Stimulated activated naive CD8-positive, alpha-beta T cell treated with anti-CD3 and anti-CD28 coated beads, Interleukin-15, Interleukin-2, amounts not matched to agents 100 U/mL and 50 U/mL, for 24 hours (primary cell): ENCODE measurements at places on chromosomes 2 and 18.
A peak's percentile ranks its signal among the peaks of the same experiment; 100 is the strongest.

DNA sequence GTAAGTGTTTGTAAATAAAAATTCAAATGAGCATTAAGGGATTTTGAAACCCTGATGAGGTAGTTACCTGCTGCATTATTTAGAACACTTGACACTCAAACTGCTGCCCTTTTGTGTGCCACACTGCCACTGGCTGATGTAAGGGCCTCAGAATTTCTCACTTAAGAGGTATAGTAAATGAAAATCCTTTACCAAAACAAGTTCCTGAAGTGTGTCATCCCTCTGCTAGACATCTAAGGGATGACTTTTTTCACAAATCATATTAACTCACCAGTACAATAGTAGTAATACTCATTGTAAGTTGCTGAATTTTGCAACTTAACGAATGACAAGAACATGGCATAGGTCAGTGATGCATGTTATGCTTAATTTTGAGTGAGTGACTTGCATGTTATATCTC, 274.9 kb upstream of the UBE2E3 start:
- no peak for DNase-seq

- no peak for DNase-seq
These were observed 165.6 kb downstream of the SMAD7 start for GRCh38 chr18:48785091-48785614.

- DNase-seq = peak; percentile 50
These were observed 7.8 kb downstream of the MTHFD2 start for GRCh38 chr2:74206180-74206688.

DNA sequence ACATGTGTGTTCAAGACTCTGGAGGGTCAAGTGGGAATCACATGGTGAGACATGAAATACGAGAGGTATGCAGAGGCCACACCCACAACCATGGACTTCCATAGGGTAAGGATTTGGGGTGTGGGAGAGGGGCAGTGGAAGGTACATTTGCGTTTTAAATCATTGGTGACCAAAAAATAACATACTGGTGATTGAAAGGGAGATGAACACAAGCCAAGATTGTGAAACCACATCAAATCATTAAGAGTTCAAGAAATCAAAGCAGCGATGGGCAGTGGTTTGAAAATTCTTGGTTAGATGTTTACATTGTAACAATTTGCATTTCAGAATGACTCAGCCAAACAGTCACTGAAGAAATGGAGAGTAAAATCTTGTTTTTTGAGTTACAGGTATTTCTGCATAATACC, 1.9 kb upstream of the CABYR start:
- no peak for DNase-seq

DNA sequence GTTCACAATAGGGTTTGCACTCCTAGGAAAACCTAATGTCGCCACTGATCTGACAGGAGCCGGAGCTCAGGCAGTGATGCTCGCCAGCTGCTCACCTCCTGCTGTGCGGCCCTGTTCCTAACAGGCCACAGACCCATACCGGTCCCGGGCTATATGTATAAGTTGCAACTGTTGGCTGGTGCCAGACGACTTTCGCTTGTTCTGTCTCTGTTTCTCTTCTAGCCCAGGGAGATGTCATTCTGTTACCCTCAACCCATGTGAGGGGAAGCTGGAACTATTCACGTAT, 170.3 kb downstream of the BCL2 start:
- DNase-seq = no peak

- no peak for DNase-seq
These were observed 197.4 kb downstream of the FBXO15 start for GRCh38 chr18:73950116-73950700.

GRCh38 chr18:26192233-26192632, 34.0 kb upstream of the TAF4B start:
- DNase-seq = no peak

DNA sequence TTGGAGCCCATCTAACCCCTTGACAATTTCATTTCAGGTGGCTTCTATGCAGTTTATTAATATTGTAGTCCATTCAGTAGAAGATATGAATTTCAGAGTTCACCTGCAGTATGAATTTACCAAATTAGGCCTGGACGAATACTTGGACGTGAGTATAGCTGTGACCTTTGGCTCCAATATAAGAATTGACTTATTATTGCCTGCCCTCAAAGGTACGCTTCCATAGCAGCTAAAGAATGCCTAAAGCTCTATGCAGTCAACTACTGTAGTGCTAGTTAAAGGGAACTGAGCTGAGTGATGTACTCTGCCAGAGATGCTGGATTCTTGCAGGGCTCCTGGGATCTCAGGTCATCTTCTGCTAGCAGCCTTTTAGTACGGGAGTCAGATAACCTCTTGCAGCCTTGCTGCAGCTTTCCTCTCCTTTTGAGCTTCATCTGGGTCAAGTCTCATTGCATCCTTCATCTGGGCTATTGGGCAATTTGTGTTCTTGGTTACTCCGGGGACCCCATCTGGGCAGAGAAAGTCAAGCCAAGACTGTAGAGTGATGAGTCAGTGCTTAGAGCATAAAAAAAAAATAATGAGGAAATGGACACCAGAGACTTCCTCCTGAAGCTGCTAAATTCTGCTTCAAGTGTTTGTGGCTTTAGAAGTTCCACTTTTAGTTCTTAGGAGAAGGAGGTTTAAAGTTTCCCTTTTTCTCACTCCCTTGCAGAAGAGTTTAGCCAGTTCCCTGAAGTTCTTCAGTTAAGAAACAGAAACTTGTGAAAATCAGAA, 105.6 kb downstream of the PRPF40A start:
- no peak for DNase-seq

GRCh38 chr2:100820523-100821254, 750 bp downstream of the NPAS2 start:
- DNase-seq = peak; percentile 27

DNA sequence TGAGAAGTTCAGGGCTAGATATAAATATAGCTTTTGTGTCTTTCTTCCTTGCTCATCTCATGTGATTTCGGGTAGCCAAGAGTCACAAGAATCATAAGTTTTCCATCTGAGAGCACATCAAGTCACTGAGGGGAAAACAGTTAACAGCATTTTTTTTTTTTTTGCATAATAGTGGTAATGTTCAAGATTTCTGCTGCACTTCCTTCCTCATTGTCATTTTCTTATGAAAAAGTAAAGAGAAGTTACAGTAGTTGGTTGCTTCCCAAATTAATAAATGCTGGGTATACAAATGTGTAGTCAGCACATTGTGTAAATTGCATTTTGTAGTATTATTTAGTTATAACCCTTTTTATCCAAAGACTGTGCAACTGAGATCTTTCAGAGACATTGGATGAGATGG, 93.6 kb downstream of the ZEB2 start:
- no peak for DNase-seq

DNA sequence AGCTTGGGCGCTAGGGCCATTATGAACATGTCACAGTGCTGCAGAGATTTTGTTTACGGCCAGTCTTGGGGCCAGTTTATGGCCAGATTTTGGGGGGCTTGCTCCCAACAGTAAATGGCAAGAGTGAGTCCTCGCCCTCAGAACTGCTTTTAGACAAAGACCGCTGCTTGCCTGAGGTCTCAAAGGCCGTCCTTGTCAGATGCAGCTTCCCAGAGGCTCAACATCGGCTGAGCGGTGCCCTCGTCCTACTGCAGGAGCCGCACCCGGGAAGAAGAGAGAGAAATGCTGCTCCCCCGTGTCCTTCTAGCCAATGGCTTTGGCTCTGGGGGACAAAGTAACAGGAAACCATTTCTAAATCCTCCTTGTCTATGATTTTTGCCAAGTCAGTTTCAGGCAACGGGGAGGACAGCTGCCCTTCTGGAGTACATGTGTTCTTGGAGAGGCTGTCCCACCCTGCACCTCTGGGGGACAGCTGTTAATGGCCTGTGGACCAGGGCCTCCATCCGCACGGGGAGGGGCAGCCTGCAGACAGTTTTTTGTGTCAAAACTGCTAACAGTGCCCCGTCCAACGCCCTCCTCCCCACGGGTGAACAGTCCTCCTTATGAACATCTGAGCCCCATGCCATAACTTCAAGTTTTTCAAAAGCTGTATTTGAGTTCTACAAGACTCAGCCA, 66.1 kb downstream of the C18orf63 start:
- no peak for DNase-seq

DNA sequence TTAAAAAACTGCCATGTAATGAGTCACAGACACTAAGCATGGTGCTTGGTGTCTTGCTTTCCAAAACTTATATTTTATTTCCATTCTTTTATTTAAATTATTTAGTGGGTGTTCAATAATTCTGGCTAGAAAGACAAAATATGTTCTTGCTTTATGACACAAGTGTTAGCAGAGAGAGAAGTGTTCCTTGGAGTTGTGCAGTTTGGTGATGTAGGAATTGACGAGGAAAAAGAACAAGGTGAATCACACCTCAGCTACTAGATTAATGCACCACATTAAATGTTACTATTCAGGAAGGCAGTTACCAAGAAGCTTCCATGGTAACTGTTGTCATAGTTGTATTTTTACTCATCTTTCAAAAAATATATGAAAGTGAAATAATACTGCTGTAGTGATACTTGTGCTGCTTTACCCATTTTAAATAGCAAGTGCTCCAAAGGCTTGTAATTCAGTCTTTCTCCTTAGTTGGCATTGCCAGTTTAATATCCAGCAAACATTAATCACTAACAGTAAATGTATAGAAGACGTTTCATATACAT, 28.3 kb downstream of the ADAM23 start:
- no peak for DNase-seq

DNA sequence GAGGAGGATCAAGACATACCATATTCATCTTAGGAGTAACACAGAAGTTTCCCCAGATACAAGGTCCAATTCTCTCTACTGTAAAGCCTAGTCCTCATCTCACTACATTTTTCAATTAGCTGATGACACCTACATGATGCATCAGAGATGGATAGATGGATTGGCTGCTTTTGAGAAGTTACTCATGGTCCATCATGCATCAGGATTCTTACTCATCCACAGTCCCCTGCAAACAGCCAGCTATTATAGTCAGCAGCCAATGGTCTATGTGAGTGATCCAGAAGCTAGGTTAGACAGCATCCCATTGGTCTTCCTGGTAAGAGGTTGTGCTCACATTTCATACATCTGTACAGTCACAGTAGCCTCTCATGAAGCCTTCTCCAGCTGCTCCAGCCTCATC, 154.5 kb upstream of the NRP2 start:
- DNase-seq = no peak

- DNase-seq = no peak
These were observed 125.3 kb upstream of the KLF7 start for GRCh38 chr2:207290833-207291624.

- DNase-seq = no peak
These were observed 8.2 kb downstream of the WDFY1 start for GRCh38 chr2:223936862-223937326.

DNA sequence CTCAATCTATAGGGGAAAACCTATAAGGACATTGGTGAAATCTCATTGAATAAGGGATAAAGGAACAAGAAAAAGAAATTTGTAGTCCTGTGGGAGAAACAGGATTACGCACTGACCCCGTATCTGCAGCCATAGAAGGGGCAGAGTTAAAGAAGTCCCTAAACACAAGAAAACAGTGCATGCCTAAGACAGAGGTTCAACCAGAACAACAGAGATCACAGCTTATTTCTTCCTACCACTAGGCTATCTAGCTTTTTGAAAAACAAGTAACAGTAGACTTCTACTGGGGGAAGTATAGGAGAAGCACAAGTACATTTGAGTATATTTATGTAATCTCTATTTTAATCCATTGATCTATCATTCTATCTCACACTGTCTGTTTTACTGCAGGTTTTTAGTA, 485.2 kb upstream of the REG3G start:
- no peak for DNase-seq

GRCh38 chr2:172215936-172216335, 113.2 kb upstream of the DLX2 start:
- DNase-seq = no peak

GRCh38 chr2:236177967-236178889, 10.0 kb upstream of the GBX2 start:
- DNase-seq = peak; percentile 61

DNA sequence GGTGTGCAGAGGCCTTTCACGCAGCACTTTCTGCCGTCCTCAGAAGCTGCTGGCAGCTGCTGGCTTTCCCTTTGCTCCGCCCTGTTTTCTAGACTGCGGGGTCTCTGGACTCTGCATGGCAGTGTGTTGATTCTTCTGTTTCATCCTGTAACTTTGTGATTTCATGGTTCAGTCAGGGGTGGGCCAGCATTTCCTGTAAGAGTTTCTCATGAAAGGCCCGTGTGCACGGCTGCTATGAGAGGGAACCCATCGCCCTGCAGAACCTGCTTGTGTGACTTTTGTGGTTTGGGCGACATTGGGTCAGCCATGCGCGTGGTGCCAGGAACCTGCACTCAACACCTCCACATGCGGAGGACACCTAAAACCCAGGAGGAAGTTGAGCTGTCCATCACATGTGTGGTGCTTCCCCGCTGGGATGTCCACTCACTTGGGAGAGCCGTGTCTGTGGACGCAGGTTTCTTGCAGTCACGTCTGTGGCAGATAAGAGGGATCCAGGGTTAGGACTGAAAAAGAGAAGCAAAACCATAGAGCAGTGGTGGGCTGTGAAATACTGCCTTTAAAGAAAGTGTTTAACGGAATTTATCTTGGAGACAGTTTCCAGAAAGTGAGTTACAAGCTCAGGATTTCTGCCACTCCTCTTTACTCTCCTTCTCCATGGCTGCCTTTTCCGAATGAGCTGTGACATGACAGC, 167.3 kb upstream of the ALKAL2 start:
- DNase-seq = no peak

GRCh38 chr2:5227062-5227699, 465.0 kb upstream of the SOX11 start:
- no peak for DNase-seq

- DNase-seq = no peak
These were observed 469.8 kb upstream of the ACVR2A start for GRCh38 chr2:147375073-147375472.

DNA sequence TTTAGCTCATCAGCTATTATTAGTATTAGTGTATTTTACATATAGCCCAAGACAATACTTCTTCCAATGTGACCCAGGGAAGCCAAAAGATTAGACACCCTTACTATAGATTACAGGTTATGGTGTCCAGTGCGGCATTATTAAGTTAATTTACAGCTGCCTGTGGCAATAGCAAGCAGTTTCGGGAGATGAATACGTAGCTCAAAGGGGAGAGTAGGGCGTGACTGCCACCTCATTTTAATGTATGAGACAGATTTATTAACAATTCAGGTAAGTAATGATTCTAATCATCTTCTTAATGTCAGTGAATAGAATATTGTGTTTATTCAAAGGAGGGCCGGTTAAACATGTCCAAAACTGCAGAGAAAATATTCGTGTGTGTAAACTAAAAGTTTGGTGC, 6.8 kb upstream of the DSG3 start:
- no peak for DNase-seq

DNA sequence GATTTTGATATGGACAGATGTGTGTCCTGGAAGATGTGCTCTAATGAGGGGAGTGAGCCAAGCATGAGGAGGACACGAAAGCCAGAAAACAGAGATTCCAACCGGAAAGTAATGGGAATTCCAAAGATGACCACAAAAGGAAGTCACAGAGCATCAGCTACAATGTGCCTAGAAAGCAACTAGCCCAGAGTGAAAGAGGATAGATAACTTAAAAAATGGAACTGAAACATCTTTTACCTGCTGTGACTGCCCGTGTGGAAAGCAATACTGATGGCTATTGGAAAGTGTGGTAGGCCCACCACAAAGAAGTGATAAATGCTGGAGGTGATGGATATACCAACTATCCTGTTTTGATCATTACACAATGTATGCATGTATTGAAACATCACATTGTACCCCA, 21.6 kb downstream of the DNMT3A start:
- no peak for DNase-seq
